Inflammatory macrophage treated with lipopolysaccharide for 4 hours (primary cell): ENCODE measurements at places on chromosomes 13 and 19.

DNA sequence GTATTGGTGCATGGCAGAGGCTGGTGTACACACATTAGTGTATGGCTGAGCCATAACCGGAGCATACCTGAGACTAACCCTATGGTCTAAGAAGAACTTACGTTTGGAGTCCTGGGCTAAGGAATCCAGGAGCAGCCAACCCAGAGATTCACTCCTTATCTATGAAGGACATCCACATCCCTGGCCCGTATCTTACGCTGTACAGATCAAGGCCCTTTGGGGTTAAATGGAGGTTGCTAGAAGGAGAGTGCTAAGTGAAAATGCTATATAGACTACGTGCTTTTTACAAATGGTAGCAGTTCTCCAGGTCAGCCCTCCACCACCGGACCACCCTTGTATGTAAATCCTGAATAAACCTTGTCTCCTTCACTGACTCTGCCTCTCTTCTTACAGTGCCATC is 1.9 kb upstream of the SUGT1 start:
- DNase-seq, result no peak

DNA sequence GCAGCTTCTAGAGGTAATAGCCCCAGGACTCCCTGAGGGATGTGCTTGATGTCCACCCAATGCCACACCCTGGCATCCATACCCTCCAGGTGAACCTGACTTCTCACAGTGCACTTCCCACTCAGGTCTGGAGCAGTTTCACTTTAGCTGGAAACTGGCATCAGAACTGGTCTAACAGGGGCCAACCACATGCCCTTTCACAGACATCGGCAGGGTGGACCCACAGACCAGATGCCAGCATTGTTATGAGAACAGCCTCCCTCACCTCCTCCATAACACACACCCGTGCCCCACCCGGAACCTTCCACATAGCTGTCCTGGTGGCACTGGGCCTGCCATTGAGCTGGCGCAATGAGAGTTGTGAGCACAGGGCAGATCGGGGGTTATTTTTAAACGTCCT is 77.4 kb upstream of the GPR12 start:
- DNase-seq, result no peak

- DNase-seq, result no peak
These were observed 3.6 kb downstream of the FOXO1 start for GRCh38 chr13:40662866-40663265.

GRCh38 chr13:36531746-36532486 is 99.6 kb downstream of the CCNA1 start:
- no peak for DNase-seq
